GM06990 (cell line): ENCODE measurements at places on chromosomes 5 and 9.

DNA sequence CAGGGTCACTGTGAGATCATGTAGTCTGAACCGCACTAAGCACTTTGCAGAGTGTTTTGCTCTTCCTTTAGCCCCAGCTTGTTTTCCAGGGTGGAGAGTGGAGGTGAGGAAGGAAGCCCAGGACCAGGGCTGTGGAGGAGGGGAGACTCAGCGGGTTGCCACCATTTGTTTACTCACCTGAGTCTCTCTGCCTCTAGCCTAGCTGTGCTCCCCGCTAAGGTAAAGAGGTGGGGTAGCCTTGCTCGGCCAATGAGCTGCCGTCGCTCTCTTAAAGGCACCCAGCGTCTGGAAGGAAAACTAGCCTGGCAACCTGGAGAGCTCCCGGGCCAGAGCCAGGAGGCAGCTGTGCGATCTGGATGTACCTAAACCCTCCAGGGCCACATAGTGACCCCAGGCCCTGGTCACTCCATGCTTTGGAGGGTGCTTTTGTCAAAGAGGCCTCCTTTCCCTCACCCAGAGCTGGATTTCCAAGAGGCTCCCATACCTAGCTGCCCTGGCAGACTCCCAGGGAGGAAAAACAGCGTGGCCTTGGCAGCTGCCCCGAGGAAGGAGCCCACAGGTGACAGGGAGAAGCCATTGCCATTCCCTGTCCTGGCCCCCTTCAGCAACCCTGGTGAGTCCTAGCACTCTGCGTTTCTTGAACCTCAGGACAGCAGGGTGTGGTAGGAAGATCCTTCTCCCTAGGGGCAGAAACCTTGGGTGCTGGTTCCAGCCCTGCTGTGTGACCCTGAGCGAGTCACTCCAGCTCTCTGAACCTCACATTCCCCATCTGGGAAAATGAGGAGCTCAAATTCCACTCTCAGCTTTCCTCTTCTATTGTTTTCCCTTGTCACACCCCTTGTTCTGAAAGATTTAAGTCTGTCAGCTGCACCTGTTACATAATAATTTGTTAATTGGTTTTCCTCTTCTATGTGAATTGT, 42.4 kb upstream of the LARP1 start:
- no peak for DNase-seq

GRCh38 chr9:122562134-122562760, 9.3 kb downstream of the OR1N2 start:
- no peak for DNase-seq

GRCh38 chr9:90629991-90630390, 12.6 kb downstream of the DIRAS2 start:
- DNase-seq, result no peak

DNA sequence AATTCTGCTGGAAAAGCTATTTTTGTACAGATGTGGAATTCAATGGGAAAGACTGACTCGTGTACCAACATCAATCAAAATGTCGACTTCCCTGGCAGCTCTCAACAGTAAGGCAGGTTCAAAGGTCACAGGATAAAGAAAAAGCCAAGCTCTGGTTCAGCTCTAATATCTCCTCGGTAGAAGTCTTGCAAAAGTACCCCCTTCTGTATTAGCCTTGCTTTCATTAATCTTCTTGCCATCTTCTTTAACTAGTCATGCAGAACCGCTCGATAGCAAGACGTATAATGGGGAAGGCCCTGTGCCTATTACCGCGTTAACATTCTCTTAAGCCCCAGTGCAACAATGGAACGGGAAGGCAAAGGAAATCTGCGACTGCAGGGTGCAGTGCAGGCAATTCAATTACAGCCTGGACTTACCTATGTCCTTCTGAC, 201.2 kb downstream of the GAPVD1 start:
- DNase-seq, result no peak

GRCh38 chr5:72351376-72351775, 31.2 kb downstream of the PTCD2 start:
- DNase-seq, result no peak

- DNase-seq, result no peak
Observed at GRCh38 chr5:134411228-134411545, 494 bp downstream of the CDKN2AIPNL start.

DNA sequence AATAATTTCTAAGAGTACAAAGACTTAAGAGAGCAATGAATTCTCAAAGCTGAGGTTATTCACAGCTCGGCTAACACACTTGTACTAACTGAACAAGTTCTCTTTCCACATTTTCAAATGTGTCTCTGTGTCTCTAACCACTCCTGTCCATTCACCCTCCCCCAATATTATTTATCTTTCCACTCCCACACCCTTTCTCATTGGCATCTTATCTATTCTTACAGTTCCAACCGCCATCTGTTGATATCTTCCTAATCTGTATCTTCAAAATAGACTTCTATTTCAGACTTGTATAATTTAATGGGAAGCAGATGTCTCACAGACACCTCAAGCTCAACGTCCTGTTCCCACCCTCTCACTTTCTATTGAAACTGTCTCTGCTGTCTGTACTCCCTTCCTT, 205.9 kb downstream of the ANXA1 start:
- no peak for DNase-seq

DNA sequence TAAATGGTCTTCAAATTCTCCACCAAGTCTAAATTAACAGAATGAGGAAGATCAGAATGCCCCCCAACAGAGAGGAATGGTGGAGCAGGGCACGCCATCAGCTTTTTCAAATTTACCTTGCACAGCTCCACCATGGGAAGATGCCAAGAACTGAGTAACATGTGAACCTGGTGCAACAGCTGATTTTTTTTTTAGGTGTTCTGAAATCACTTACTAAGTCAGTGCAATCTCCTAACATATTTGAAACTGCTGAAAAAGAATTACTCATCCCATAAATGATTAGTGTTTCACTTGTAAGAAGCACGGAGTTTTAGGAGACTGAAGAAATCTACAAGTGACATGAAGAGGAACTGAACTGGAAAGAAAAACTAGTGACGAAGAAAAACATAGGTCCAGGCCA, 5.1 kb downstream of the TMEM245 start:
- peak; percentile 34 for DNase-seq

DNA sequence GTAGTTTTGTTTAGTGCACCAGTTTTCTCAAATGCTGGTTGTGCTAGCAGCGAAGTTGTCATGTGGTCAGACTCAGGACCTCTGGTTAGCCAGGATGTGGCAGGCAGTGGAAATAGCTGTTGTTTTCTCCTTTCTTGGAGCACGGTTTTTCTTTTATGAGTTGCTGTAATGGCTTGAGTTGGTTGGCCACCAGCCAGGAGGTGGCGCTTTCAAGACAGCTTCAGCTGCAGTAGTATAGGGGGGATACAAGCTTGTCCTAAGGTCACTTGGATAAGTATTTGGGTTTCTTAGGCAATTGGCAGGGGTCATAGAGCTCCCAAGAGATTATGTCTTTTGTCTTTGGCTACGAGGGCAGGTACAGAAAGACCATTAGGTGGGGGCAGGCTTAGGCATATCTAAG, 274.2 kb upstream of the TARS1 start:
- no peak for DNase-seq

DNA sequence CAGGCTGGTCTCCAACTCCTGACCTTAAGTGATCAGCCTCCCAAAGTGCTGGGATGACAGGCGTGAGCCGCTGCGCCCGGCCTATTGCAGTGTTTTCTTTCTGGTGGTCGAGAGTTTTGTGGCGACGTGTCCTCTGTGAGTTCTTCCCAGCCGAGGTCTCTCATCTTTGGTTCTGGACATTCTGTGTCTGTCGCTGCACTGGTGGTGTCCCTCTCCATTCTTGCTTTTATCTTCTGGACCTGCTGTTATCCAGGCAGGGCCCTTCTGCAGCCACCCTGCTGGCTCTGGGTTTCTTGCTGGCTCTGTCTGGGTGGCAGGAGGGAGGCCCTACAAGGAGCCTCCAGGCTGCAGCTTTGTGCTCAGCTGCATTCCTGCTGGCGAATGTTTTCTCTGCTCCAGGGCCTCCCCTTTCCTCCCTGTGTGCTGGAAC, 49.1 kb upstream of the EXOC3 start:
- DNase-seq, result no peak

- no peak for DNase-seq
Observed at GRCh38 chr5:136011414-136012001, 17.3 kb upstream of the TGFBI start.

DNA sequence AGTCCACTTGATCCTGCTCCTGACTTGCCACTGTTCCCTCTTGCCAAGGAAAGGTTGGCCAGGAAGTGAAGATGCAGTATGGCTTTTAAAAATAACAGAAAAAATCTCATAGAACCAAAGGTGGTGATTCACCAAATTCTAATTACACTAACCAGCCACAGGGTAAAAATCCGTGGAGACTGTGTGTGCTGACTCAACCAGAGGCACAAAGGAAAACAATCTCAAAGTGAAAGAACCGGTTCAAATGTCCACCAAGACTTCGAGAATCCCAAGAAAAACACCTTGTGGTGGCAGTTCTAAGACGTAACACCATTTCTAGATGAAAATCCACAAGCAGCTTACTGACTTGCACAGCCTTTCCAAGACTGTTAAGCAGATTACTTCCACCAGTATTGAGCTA, 279.1 kb downstream of the TLE1 start:
- DNase-seq, result no peak

DNA sequence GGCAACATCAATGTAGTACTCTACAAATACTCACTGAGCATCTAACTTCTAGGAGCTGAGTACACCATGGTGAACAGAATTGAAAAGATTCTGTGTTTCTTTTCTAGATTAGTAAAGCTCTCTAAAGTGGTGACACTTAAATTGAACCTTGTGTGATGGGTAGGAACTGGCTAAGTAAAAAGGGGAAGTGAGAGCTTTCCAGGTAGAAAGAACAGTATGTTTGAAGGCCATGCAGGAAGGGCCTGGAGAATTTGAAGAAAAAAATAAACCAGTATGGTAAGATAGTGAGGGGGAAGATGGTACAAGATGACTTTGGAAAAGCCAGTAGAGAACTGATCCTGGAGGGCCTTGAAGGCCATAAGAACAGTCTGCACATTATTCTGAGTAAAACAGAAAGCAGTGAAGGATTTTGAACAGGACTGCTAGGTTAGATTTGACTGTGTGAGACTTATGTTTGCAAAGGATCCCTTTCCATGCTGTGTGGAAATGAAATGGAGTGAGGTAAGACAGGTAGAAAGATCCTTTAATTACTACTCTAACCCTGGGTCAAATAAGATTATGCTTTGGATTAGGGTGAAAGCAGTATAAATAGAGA, 46.7 kb upstream of the UBQLN1 start:
- DNase-seq, result no peak

DNA sequence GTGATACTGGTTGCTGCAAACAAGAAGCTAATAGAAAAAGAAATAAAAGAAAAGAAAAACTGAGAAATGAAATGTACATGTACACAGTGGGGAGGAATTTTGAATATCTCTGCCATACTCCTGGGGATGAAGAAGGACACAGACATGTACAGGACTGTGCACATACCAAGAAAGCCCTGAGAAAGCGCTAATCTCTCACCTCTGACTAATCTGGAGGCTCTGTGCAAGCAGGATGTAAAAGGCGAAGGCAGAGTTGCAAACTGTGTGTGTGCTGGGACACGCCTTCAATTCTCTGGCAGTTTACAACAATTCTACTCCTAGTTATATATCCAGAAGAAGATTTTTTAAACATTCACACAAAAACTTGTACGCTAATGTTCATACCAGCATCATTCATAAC, 211.4 kb downstream of the KIAA0825 start:
- DNase-seq, result no peak

GRCh38 chr5:116486588-116486987, 88.0 kb downstream of the SEMA6A start:
- no peak for DNase-seq

DNA sequence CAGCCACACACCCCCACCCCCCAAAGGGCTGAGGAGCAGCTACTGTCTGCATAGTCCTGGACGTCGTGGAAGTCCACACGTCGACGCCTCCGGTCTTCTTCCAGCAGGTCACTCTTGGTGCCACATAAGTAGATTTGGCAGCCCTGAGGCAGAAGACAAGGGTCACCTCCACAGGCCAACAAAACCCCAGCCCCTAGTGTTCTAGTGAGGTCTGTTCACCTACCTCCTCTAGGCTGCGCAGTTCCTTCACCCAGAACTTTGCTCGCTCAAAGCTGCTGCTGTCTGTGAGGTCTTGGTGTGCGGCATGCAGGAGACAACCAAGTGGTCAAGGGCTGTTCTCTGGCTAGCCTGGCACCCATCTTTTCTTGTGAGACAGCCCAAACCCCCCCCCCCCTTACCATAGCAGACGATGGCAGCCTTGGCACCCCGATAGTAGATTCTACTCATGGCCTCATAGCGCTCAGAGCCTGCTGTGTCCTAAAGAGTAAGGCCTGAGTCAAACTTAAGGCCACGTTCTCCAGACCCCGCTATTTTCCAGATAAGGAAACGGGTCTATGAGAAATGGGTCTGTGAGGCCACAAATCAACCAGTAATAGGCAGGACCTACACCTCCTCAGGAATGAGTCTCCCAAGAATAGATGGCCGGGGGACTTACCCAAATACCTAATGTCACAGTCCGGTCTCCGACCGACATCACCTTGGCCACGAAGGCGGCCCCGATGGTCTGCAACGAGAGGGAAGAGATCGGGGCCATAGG, 987 bp downstream of the RAB24 start:
- no peak for DNase-seq

GRCh38 chr5:31783731-31784130, 144.8 kb downstream of the PDZD2 start:
- DNase-seq, result no peak

- no peak for DNase-seq
Observed at GRCh38 chr9:38639577-38639940, 19.2 kb upstream of the ANKRD18A start.

GRCh38 chr5:11064763-11065450, 303.9 kb upstream of the DAP start:
- no peak for DNase-seq

DNA sequence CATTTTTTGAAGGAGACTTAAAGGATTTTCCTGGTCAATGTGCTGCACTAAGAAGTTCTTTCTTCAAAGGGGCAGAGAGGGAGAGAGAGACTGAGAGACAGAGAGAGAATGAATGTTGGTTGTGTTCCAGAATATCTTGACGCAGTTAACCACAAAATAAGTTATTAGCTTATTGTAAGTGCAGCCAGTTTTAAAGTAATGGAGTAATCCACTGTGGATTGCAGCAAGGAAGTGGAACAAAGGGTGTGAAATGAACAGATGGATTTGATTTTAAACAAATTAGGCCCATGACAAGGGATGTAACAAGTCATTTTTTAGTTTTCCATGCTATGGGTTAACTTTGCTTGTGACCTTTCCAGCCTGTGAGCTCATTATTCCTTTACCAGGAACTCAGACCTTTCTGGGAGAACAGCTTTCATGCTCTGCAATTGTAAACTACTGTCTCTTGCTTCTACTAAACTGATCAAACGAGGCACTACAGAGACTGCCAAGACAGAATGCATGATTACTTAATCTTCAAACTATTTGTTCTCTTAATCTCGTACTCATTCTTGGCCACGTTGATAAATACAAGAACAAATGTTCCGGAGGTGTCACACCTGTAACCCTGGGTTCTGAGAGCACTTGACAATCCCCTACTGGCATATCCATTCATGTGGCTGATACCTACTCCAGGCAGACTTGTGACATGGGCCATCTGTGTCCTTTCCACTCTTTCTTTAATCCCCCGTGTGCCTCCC, 131.1 kb downstream of the TLE1 start:
- DNase-seq, result no peak

GRCh38 chr5:42992088-42992879, 47.8 kb downstream of the ANXA2R start:
- peak; percentile 88 for DNase-seq

GRCh38 chr9:21154018-21154608, 12.3 kb downstream of the IFNA21 start:
- no peak for DNase-seq
